ENCODE measurements at places on chromosomes 16 and 17.

GRCh38 chr17:78821961-78822360 lies 18.7 kb downstream of the USP36 start:
- no peak for DNase-seq

DNA sequence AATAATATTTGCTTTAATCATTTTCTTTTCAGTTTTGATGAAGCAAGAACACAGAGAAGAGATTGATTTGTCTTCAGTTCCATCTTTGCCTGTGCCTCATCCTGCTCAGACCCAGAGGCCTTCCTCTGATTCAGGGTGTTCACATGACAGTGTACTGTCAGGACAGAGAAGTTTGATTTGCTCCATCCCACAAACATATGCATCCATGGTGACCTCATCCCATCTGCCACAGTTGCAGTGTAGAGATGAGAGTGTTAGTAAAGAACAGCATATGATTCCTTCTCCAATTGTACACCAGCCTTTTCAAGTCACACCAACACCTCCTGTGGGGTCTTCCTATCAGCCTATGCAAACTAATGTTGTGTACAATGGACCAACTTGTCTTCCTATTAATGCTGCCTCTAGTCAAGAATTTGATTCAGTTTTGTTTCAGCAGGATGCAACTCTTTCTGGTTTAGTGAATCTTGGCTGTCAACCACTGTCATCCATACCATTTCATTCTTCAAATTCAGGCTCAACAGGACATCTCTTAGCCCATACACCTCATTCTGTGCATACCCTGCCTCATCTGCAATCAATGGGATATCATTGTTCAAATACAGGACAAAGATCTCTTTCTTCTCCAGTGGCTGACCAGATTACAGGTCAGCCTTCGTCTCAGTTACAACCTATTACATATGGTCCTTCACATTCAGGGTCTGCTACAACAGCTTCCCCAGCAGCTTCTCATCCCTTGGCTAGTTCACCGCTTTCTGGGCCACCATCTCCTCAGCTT lies 45.0 kb downstream of the ESRP2 start:
- no peak for DNase-seq

DNA sequence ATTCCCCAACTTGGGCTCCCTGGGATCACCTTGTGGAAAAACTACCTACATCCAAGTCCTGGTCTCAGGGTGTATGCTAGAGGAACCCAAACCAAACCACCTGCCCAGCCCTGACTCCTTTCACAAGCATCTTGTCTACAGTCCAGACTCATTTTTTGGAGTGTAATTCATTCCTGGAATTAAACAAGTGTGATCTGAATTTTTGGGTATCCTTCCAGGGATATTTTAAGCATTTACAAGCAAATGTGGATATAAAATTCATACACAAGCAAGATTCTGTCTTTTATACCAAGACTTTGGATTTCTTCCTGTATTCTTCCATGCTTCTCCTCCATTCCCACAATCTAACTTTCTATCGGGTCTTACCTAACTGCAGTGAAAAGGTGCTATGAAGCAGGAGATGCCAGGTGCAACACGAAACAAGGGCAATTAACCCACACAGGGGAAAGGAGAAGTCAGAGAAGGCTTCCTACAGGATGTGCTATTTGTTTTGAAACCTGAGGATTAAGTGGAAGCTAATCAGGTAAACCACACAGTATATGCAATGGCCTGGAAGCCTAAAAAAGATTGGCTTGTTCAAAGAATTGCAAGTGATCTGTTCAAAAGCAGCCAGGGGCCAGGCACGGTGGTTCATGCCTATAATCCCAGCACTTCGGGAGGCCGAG lies 417.2 kb upstream of the C16orf82 start:
- DNase-seq = no peak

GRCh38 chr16:76931186-76931585 lies 259.8 kb upstream of the MON1B start:
- DNase-seq = no peak

- peak; percentile 29 for DNase-seq
These were observed at the start of gene CPNE2 for GRCh38 chr16:57091975-57092785. CPNE2 (plus strand) TSS chr16:57092583; CDS start chr16:57110743, 18,160 bp downstream.

DNA sequence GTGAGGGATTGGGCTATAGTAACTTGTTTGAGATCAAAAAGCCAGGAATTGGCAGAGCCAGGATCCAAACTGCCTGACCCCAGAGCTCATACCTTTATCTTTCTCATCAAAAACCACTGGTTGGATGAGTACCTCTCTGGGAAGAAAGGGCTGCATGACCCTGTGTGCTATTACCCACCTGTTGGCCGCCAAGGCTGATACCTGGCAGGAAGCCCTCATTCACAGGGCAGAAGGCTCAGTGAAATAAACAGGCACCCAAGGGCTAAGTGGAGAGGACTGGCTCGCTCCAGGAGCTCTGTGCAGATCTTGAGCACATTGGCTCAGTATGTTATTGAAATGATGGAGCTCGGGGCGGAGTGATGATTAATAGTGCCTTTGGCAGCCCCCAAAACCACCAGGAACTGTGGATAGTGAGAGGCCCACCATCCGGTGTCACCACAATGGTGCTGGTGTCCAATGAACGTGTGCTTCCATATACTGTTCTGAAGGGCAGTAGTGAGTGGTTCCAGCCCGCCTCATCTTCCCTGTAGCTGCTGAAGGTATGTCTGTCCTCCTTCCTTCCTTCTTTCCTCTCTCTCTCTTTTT lies 197.6 kb downstream of the MSI2 start:
- DNase-seq = no peak

- no peak for DNase-seq
These were observed 5.3 kb downstream of the CEP131 start for GRCh38 chr17:81217491-81217890.

- no peak for DNase-seq
These were observed 31.5 kb downstream of the RBL2 start for GRCh38 chr16:53465606-53466280.

DNA sequence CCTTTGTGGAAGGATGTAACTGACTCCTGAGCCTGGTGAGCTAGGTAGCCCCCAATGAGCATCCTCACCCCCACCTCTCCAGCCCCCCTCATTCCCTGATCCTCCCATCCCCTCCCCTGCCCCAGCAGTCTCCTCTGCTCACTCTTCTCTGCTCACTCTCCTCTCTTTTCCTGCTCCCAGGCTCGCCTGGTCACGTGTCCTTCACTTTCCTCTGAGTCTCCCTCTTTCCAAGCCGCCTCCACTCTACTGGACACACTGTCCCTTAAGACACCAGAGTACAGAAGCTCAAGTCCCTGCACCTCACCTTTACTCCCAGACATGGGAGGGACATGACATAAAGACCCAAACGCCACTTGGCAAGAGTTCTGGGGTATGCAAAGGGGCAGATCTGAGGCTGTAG lies 76.3 kb upstream of the RBL2 start:
- no peak for DNase-seq

- no peak for DNase-seq
These were observed 38.1 kb downstream of the DCAKD start for GRCh38 chr17:45013021-45013997.

GRCh38 chr17:3972281-3972731 lies 8.1 kb upstream of the ATP2A3 start:
- peak; percentile 18 for DNase-seq

DNA sequence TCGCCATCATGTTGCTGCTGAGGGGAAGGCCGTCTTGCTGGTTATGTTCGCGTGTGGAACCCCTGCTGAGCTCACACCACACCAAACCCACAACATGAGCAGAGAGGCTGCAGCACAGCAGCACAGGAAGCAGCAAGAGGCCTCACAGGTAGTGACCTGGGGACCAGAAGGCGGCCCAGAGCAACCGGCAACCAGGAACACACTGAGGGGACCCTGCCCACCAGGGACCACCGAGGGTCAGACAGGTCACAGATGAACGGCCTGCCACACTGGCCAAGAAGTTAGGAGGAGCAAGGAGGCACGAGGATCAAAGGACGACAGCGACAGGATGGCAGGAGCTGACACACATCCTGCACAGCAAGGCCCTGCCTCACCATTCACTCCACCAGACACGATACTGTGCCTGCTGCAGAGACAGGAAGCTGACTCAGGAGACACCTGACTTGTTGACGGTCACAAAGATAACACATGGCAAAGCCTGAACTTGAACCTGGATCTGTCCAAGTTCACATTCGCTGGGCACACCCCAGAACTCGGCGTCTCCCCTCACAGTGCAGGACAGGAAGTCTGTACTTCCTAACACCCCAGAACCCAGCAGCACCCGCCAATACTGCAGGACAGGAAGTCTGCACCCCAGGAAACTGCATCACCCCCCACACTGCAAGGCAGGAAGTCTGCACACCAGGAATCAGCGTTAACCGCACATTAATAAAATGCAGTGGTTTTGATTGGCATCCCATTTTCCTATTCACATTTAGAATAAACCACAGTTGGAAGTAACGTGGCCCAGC lies 98.5 kb downstream of the ZNF778 start:
- DNase-seq = peak; percentile 80

- DNase-seq = no peak
These were observed 175.8 kb downstream of the C16orf95 start for GRCh38 chr16:87141402-87141801.

- no peak for DNase-seq
These were observed 26.7 kb downstream of the C16orf54 start for GRCh38 chr16:29719063-29719462.

DNA sequence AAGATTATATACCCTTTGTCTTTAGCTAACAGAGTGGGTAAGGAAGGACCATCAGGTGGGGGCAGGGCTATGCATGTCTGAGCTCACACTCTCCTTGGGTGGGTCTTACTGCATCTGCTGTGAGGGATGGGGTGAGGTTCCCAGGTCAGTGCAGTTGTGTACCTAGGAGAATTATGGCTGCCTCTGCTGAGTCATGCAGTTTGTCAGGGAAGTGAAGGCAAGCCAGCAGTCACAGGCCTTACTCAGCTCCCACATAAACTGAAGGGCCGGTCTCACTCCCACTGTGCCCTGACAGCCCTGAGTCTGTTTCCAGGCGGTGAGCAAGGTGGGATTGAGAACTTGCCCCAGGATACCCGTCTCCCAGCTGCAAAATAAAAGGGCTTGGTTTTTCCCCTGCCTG lies 328.6 kb downstream of the MAP2K6 start:
- no peak for DNase-seq

- DNase-seq = no peak
These were observed 319.8 kb upstream of the GOT2 start for GRCh38 chr16:59053911-59054310.

- peak; percentile 70 for DNase-seq
These were observed 63.5 kb upstream of the PLCG2 start for GRCh38 chr16:81715358-81716196.

- DNase-seq = no peak
These were observed 15.5 kb upstream of the ACSF3 start for GRCh38 chr16:89078172-89078571.

GRCh38 chr17:34614698-34615097 lies 35.3 kb downstream of the TMEM132E start:
- DNase-seq = no peak

GRCh38 chr17:7557775-7558543 lies 591 bp upstream of the TNFSF13 start:
- no peak for DNase-seq

GRCh38 chr17:49548506-49549310 lies 27.0 kb upstream of the NXPH3 start:
- DNase-seq = no peak

DNA sequence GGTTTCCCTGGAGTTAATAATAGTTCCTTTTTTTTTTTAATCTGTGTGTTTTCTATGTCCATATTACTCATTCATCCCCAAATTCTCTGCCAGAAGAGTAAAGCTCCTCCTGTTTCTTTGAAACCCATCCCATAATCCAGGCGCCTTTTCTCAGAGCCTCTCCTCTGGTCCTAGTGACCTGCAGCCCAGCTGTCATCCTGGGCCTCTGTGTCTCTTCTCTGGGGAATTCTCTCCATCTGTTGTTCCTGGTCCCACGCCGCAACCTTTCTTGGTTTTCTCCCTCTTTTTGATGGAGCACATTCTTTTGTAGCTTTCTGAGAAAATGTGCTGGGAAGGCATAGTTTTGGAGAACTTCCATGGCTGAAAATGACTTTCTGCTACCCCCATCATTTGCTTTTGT lies 10.2 kb downstream of the KATNB1 start:
- DNase-seq = no peak

DNA sequence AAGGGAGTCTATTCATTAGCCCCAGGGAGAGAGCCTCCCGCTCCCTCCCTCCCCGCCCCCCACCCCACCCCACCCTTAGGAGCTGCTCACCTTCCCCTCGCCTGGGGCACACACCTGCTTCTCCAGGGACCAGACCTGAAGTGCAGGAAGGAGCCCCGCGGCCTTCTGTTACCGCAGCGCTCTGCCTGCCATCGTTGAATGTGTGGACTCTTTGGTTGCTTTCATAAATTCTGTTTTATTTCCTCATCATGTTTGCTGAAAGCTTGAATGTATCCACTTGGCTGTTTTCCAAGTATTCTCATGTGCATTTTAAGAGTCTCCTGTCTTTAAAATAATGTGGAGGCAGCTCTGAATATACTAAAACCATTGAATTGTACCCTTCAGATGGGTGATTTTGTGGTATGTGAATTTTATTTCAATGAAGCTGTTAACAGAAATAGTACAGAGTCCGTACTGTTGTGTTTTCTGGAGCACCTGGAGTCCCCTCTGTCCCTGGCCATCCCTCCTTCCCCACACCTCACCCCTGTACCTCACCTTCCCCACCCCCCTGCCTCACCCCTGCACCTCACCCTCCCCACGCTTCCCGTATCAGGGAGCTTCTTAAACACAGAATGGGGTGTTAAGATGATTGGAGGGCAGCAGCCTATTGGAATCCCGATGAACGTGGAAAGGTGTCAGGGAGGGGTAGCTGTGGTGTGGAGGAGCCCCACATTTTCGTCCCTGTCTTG lies 25.5 kb downstream of the RAB11FIP3 start:
- DNase-seq = no peak

DNA sequence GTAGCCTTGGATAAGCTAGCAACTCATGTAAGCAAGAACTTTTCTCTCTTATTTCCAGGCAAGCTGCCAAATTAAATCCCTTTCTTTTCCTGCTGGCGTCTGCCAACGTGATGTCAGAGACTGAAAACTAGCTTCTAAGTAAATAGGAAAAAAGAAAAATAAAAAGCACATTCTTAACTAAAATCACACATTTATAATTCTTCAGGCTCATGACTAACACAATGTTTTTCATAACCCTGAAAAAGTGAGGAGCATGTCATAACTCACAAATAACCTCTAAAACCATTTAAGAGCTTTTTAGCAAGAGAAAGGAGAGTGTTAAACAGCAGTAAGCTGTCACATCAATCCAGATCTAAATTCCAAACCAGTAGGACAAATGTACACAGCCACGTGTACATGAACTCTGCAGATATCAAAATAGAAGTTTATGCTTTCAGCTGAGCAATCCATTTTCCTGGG lies 110.0 kb downstream of the N4BP1 start:
- DNase-seq = no peak

GRCh38 chr16:75317101-75317522 lies 65.7 kb upstream of the BCAR1 start:
- no peak for DNase-seq

GRCh38 chr17:55661256-55661758 lies 61.4 kb downstream of the TMEM100 start:
- DNase-seq = no peak

- no peak for DNase-seq
These were observed 38.0 kb upstream of the NOL11 start for GRCh38 chr17:67679721-67680120.
